Inflammatory macrophage (primary cell): ENCODE measurements at places on chromosomes 1 and 21.
A peak's percentile ranks its signal among the peaks of the same experiment; 100 is the strongest.

GRCh38 chr1:111792249-111792648, 36.5 kb downstream of the DDX20 start:
- no peak for DNase-seq

DNA sequence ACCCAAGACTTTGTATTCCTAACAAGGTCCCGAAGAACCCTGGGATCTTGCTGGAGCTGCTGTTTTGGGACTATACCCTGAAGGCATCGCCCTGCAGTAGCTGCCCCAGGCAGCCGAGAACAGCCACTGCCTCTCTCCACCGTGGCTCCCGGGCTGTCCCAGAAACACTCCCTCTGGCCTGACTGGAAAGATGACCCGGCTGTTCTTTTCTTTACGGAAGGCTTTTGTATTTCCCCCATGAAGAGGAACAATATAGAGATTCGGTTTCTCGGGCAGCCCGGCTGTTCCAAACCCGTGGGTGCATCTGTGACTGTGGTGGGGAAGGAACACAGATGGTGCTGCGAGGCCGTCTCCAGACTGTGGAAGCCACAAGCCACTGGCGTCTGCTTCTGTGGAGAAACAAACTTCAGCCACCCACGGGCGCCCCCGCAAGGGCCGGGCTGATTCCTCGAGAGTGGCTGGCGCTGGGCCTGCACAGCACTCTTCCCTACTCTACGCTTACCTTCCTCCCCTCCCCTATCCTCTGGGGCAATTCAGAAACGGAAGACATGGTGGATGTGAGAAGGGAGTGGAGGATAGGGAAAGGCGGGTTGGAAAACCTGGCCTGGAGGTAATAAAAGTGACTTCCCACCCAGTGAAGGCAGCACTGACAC, 33.7 kb upstream of the VASH2 start:
- DNase-seq = peak; percentile 96

DNA sequence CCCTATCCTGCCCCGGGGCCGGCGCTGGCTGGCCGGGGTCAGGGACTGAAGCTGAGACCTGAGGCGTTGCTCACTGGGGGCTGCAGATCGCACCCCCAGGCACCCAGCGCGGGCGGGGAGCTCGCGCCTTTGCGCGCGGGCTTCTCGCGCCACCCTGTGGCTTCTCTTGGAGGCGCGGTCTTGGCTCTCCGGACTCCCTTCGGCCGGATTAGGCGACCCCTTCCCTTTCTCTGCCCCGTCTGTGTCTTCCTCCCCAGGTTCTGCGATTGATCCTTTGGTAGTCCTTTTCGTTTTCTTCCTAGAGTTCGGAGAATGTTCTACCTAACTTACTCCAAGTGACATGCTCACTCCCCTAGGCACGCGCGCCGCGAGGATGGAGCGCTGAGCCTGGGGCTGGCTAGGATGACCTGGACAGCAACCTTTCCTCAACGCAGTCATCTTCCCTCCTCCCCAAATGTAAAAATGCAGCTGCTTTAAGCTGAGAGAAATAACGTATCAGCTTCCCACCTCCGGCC, 495 bp upstream of the NTRK1 start:
- no peak for DNase-seq

DNA sequence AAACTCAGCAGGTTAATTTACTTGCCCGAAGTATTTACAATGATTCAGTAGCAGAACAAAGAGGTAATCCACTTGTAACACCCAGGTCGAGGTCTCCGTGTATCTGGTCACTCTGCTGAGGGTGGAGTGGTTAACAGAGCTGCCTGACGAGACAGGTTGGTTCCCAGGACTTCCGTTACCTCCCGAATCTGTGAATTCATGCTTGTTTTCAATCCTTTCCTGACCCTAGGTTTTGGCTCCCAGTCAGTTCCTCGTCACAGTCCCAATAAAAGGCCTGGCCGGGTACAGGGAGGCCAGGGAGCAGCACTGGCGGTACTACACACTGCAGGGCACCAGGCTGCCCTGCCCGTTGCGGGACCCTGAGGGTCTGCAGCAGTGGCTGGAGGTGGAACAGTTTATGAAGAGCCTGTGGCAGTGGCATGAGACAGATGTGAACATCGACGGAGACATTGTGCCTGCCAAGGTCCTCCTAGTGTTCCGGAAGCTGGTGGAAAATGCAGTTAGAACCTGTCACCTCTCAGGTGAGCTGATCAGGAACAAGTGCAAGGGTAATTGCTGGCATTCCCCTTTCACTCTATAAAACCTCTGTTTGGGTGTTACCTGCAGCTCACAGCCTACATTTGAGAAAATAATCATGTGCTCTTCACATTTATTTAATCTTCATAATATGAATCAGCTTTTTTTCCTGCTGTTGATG, 12.8 kb downstream of the MAB21L3 start:
- no peak for DNase-seq

GRCh38 chr21:46411236-46411635, 47.5 kb upstream of the DIP2A start:
- DNase-seq = no peak

DNA sequence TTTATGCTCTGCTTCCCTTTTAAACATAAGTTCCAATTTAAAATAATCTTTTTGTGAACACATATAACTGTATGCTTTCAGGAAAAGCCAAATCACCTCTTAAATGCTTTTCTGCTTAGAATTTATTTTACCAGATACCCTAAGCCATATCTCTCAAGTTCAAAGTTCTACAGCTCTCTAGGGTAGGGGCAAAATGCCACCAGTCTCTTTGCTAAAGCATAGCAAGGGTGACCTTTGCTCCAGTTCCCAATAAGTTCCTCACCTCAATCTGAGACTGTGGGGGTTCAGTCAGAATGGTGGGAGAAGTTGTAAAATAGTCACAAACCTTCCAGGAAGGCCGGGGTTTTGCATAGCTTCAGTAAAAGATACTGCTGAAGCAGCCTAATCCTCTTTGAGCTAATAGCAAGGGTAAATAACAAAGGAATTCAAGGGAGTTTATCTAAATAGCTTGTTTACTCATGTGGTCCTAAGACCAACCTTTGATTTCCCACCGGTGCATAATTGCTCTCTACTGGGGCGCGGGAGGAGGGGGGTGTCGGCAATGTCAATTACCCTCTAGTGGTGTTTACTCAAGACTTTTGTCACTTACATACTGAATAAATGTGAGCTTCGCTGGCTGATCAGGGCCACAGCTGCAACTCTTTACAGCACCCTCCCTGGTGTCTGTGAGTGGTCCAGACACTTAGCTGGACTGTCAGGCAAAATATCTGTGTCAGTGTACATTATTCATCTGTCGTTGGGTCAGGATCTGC, 1376.2 kb downstream of the NCAM2 start:
- no peak for DNase-seq

DNA sequence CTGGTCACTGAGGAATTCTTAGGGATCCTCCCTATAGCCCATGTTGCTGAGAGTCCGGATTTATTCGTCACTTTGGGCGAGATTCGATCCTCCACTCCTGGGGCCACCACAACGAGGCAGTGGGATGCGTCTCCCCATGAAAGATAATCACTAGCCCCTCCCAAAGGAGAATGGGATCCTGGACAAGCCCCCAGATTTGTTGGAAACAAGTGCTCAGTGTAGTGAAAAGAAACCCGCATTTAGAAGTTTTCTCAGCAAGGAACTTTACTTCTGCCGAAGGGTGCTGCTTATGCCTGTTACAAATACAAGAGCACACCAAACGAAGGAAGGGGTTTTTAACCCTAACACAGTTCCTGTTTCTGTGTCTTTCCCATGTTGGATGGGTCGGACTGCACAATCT, 83.3 kb downstream of the ZFYVE9 start:
- no peak for DNase-seq

DNA sequence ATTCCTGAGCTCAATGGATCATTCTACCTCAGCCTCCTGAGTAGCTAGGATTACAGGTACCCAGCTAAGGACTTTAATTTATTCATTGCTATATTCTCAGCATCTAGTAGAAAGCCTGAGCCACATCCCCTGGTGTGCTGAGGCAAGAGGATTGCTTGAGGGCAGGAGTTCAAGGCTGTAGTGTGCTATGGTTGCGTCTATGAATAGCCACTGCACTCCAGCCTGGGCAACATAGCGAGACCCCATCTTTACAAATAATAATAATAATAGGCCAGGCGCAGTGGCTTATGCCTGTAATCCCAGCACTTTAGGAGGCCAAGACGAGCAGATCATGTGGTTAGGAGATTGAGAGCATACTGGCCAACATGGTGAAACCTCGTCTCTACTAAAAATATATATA, 3.3 kb upstream of the RPS6KA1 start:
- DNase-seq = no peak

GRCh38 chr1:36562181-36562685, 79.5 kb upstream of the CSF3R start:
- no peak for DNase-seq

DNA sequence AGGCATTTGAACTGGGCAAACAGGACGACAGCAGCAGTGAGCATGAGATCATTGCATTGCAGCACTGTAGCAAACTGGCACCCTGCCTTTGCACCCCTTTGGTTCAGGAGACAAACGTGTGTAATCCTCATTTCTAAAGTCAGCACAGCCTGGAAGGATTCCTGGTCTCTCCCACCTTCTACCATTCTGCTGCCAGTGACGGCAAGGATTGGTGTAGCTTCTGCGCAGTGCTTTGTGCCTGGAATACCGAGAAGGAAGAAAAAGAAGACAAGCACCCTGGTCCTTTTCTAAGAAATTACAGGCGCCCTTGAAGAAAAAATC, 805.3 kb downstream of the USP25 start:
- no peak for DNase-seq

GRCh38 chr1:45584351-45585109, 689 bp downstream of the NASP start:
- peak; percentile 90 for DNase-seq

DNA sequence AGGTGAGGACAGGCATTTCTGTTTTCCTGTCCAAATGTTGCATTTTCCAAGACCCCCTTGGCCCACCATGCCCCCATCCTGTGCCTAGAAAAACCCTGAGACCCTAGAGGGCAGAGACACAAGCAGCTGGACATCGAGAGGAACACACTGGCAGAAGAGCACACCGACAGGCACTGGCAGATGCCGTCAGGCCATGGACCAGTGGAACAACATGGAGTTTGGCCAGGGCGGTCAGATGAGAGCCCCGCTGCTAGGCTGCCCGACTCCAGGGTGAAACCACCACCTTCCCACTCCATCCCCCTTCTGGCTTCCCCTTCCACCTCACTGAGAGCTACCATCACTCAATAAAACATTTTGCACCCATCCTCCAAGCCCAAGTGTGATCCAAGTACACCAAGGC, 438.4 kb downstream of the SIPA1L2 start:
- DNase-seq = no peak

DNA sequence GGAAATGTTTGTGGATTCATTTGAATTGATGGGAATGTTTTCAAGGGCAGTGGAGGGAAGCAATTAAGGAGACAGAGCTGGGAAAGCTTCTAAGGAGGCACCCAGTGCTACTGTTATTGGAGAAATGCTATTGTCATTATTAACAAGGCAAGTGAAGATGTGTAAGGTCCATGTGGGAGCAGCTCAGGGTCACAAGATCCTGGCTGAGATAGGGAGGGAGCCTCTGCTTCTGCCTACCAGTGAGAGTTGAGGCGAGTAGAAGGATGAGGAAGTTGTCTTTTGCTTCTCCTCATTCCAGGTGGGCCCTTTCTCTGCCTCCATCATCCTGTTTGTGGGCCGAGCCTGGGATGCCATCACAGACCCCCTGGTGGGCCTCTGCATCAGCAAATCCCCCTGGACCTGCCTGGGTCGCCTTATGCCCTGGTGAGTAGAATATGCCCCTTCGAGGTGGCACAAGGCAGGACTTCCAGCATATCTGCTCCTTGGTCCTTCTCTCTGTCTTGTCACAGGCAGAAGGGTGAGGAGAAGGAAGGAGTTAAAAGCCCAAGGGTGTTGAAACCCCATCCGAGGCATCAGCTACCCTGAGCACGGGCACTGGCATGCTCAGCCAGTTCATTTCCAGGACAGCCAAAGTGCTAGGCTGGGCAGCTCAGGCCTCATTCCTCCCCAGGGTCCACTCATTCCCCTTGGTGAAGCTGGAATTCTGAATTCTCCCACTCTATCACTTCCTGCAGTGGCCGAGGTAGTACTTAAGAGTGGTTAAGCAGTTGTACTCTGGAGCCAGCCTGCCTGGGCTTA, 3.7 kb downstream of the MFSD2A start:
- peak; percentile 62 for DNase-seq

DNA sequence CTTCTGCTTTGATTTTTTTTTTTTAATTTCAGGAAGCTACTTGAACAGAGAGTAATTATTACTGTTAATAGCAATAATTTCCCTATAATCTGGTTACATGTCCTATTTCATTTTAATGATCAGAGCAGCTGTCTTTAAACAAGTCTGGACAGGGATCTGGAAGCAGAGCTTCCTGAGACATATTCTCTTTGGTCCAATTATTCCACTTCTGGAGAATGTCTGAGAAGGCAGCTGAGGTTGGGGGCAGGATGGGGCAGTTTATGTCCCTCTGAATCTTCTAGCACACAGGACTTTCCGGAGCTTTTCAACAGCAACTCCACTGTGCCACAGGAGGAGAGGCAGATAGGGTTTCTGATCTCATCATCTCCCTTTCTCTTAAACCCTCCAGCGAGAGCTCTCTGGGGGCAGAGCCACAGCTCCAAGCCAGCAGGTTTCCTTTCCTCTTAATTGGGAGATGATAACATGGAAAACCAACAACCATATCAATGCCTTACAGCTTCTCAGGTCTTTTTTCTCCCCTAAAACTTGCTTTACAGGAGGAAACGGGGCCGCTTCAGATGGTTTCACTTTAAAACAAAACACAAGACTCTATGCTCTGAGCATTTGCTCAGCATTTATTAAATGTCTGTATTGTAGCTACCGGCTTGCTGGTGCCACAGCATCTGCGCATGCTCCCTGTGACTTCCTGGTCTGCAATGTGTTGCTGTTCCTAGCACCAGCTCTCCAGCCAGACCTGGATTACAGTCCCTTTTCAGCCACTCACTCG, 425.7 kb upstream of the USP24 start:
- peak; percentile 43 for DNase-seq

- DNase-seq = peak; percentile 2
Measured at GRCh38 chr21:36584980-36585940, 105.3 kb upstream of the CLDN14 start.

GRCh38 chr1:155250633-155251449, 4.4 kb downstream of the ENTREP3 start:
- DNase-seq = peak; percentile 94

- no peak for DNase-seq
Measured at GRCh38 chr1:171460018-171460620, 25.2 kb upstream of the PRRC2C start.

GRCh38 chr1:198563583-198563982, 23.1 kb upstream of the ATP6V1G3 start:
- DNase-seq = no peak

DNA sequence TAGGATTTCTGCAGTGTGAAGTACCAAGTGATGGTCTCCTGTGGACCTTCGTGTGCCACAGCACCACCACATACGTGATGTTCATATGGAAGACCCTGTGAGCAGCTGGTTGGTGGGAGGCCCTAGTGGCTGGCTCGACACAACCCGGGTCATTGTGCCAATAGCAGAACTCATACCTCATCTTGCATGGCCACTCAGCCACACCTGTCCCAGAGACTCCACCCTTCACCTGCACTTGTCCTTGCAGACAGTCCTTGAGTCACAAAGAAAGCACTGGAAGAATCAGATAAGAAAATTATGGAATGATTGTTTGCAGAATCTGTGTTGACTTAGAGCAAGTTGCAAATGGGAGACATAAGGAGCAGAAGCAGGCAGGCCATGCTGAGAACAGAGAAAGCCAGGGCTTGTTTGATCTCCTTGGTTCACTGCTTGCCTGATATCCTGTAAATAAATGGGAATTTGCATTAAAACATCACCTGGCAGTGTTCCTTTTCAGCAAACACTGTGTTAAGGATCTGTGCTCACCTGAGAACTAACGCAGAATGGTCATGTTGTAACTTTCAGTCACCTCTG, 307.7 kb downstream of the SIPA1L2 start:
- no peak for DNase-seq
